Pancreas (tissue), 10 donors: ENCODE measurements at places on chromosomes 4 and X. TPM values are rescaled to one million over a fixed set of nuclear protein-coding genes. Genes with fewer than 3 reads are reported as not detected.
A peak's percentile ranks its signal among the peaks of the same experiment; 100 is the strongest.

- no peak overlapping the region for H3K4me3 ChIP-seq
- DNase-seq = no peak
- no peaks in the 10 kb centered on the region for H3K36me3 ChIP-seq
- H3K4me1 ChIP-seq = peaks cover 9% of the 10 kb centered on the region
- H3K27ac ChIP-seq = no peak overlapping the region
Observed at GRCh38 chr4:1297023-1297395, 7.3 kb downstream of the MAEA start.

- H3K36me3 ChIP-seq = no peaks in the 10 kb centered on the region
- H3K27ac ChIP-seq = no peak overlapping the region
- no peaks in the 10 kb centered on the region for H3K27me3 ChIP-seq
- H3K4me1 ChIP-seq = no peaks in the 10 kb centered on the region
Observed at GRCh38 chr4:163930086-163930485, 435.6 kb downstream of the TMA16 start.

DNA sequence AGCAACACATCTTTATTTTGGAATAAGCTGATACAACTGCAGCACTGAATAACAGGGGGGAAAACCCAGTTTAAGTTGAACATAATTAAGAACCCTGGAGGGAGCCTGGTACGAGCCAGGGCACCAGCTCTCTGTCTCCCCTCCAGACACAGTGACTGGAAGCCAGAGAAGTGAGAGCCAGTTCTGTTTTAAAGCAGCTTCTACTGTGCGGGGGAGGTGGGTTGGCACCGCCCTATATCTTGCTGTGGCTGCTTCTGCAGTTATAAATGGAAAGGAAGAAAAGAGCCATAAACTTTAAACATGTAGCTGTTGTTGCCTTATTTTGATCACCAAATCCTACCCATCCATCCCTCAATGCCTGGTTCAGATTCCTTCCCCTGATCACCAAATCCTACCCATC lies 207.9 kb upstream of the ANXA3 start:
- H3K27ac ChIP-seq = no peak overlapping the region
- H3K4me1 ChIP-seq = no peaks in the 10 kb centered on the region
- no peak overlapping the region for H3K4me3 ChIP-seq
- no peak for DNase-seq

- no peaks in the 10 kb centered on the region for H3K36me3 ChIP-seq
- H3K4me1 ChIP-seq = no peaks in the 10 kb centered on the region
- DNase-seq = no peak
- H3K27me3 ChIP-seq = no peaks in the 10 kb centered on the region
- no peak overlapping the region for H3K4me3 ChIP-seq
- H3K27ac ChIP-seq = no peak overlapping the region
Observed at GRCh38 chrX:5646818-5647217, 581.8 kb downstream of the NLGN4X start.

GRCh38 chrX:66766318-66766717 lies 127.4 kb upstream of the EDA2R start:
- no peaks in the 10 kb centered on the region for H3K4me1 ChIP-seq
- no peak overlapping the region for H3K4me3 ChIP-seq
- H3K27me3 ChIP-seq = no peaks in the 10 kb centered on the region
- H3K27ac ChIP-seq = no peak overlapping the region

DNA sequence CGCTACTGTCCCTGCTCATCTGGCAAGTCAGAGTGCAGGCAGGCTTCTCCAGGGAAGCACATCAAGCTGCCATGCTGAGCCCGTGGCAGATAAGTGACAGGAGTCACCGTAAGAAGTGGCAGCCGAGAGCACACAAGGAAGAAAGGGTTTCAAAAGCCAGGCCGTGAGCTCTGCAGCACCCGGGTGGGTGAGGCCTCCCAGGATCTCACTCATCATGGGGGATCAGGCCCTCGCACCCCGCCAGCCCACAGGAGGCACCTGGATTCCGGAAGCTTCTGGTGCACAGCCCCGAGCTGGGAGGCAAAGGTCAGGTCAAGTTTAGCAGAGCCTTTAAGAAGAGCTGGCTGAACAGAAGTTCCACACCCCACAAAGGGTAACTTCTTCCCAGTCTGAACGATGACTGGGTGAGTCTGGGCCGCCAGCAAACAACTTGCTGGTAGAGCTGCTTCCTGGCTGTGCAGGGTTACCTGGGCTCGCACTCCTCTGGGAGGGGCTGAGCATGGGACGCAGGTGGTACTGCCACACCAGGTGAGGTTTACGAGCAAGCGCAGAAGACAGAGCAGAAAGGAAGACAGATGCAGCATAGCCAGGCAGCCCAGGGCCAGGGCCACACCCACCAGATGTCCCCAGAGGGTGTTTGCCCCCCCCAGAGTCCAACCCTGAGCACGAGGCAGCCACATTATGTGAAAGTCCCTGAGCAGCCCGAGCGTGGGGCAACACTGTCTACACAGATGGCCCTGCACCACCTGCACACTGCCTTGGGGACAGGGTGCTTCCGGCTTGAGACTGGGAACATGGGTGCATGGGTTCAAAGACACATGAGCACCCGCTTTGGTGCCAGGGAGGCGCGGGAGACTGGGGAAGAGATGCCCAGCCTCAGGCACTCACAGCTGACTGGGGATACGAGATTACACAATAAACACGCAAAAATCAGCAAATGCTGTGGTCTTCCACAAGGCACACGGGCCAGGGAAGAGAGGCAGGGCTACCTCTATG lies 7.7 kb downstream of the CCNQ start:
- H3K4me3 ChIP-seq = no peak overlapping the region
- H3K36me3 ChIP-seq = no peaks in the 10 kb centered on the region
- DNase-seq = no peak

DNA sequence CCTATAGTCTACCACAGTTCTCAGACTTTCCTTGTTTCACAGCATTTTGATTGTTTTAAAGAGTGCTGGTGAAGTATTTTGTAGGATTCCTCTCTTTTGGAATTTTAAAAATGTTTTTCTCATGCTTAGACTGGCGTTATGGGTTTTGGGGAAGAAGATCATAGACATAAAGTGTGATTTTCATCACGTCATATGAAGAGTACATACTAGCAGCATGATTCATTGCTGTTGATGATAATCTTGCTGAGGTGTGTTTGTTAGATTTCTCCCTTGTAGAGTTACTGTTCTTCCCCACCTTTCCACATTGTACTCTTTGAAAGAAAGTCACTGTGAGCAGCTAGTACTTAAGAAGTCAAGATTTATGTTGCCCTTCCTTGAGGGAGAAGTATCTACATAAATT lies 396.1 kb upstream of the GNPDA2 start:
- no peaks in the 10 kb centered on the region for H3K27me3 ChIP-seq
- H3K4me3 ChIP-seq = no peak overlapping the region
- H3K27ac ChIP-seq = no peak overlapping the region
- no peaks in the 10 kb centered on the region for H3K36me3 ChIP-seq

- no peak overlapping the region for H3K4me3 ChIP-seq
- no peaks in the 10 kb centered on the region for H3K36me3 ChIP-seq
- H3K27ac ChIP-seq = no peak overlapping the region
- no peaks in the 10 kb centered on the region for H3K27me3 ChIP-seq
- no peak for DNase-seq
- H3K4me1 ChIP-seq = no peaks in the 10 kb centered on the region
Observed at GRCh38 chr4:77097611-77098010, 21.8 kb upstream of the CCNI start.

DNA sequence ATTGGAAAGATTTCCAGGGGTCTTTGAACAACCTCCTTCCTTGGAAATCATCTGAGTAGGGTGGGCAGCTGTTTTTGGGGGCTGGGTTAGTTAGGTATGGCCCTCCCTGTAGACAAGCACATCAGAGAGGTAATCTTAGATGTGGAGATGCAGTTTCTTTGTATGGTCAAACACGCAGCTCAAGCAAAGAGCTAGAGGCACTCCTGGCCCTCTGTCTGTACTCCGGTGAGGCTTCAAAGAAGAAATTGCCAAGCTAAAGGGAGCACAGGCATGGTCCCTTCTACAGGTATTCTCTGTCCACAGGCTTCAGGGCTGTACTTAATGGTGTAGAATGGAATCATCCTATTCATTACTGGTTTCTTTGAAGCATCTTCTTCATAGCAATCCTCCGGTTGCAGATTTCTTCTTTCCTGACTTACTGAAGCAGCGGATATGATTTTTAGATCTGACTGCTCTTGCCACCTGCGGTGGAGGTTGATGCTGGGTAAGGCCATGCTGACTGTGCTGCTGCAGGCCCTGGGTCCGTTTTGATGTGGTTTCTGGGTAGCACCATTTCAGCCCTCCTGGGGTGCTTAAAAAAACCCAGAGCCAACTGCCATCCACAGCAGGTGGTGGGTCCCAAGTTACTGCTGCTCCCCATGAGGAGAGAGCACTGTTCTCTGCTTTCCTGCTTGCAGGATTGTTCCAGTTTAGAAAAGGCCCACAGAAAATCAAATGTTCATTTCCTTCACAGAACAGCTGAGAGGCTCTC lies 318.9 kb upstream of the GATB start:
- H3K27me3 ChIP-seq = no peaks in the 10 kb centered on the region
- H3K4me1 ChIP-seq = no peaks in the 10 kb centered on the region
- DNase-seq = no peak
- H3K27ac ChIP-seq = no peak overlapping the region

- DNase-seq = no peak
- H3K27ac ChIP-seq = no peak overlapping the region
- no peaks in the 10 kb centered on the region for H3K4me1 ChIP-seq
- no peaks in the 10 kb centered on the region for H3K36me3 ChIP-seq
- H3K4me3 ChIP-seq = no peak overlapping the region
- no peaks in the 10 kb centered on the region for H3K27me3 ChIP-seq
Observed at GRCh38 chrX:9349572-9350494, 115.0 kb upstream of the TBL1X start.

DNA sequence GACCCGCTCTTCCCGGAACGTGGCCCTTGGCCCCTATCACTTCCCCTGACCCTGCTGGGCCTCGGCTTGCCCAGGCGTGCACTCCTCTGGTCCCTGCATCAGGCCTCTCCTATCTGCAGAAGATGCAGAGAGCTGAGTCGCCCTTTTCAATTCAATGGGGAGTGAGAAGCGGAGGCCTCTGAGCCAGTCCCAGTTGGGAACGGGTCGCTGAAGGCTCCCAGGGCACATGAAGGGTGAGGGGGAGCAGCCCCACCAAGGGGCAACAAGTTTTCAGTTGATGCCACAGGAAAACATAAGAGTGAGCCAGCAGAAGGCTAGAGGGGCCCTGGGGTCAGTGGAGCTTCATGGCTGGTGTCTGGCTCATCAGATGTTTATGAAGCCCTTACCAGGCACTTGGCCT lies 17.1 kb downstream of the PSAPL1 start:
- H3K27ac ChIP-seq = no peak overlapping the region
- H3K27me3 ChIP-seq = no peaks in the 10 kb centered on the region
- no peaks in the 10 kb centered on the region for H3K4me1 ChIP-seq
- DNase-seq = no peak

DNA sequence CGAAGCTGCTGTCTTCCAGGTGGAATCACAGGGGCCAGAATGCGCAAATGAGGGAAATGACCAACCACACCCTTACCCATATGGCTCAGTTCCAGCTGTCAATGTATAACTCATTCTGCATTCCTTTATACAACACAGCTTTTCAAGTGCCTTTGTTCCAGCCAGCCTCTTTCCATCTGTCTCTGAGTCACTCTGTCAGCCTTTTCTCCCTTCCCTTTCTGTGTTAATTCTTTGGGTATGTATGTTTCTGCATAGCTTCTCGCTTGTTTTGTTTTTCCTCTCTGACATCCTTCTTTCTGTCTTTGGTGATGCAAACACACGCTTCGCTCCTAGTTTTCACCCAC lies 54.5 kb downstream of the RS1 start:
- peak; percentile 22 for DNase-seq
- peak overlapping the region; percentile 70 for H3K27ac ChIP-seq
- H3K36me3 ChIP-seq = no peaks in the 10 kb centered on the region
- no peaks in the 10 kb centered on the region for H3K27me3 ChIP-seq
- no peak overlapping the region for H3K4me3 ChIP-seq

- no peaks in the 10 kb centered on the region for H3K36me3 ChIP-seq
- H3K4me3 ChIP-seq = no peak overlapping the region
- no peak overlapping the region for H3K27ac ChIP-seq
- H3K27me3 ChIP-seq = no peaks in the 10 kb centered on the region
- no peaks in the 10 kb centered on the region for H3K4me1 ChIP-seq
Observed at GRCh38 chr4:167031534-167032156, 202.6 kb downstream of the SPOCK3 start.

GRCh38 chrX:137930533-137930932 lies 364.6 kb downstream of the ZIC3 start:
- no peaks in the 10 kb centered on the region for H3K36me3 ChIP-seq
- no peak overlapping the region for H3K27ac ChIP-seq
- no peak for DNase-seq
- H3K27me3 ChIP-seq = no peaks in the 10 kb centered on the region

DNA sequence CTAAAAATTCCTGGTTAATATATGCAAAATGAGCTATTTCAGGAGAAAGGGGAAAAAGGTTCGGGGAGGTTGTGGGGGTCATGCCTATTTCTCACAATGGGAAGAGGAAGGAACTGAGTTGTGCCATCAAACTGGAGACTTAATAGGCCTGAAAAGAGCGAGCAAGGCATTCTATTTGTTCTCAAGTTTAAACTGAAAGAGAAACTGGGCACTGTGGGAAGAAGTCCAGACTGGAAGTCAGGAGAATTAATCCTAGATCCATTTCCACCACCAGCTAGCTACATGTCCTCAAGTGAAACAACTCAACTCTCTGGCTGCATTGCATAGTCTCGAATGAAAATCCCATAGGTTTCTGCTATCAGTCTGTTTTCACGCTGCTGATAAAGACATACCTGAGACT lies 50.6 kb downstream of the PPARGC1A start:
- no peaks in the 10 kb centered on the region for H3K36me3 ChIP-seq
- no peak overlapping the region for H3K4me3 ChIP-seq
- no peak overlapping the region for H3K27ac ChIP-seq
- H3K4me1 ChIP-seq = no peaks in the 10 kb centered on the region
- no peaks in the 10 kb centered on the region for H3K27me3 ChIP-seq

DNA sequence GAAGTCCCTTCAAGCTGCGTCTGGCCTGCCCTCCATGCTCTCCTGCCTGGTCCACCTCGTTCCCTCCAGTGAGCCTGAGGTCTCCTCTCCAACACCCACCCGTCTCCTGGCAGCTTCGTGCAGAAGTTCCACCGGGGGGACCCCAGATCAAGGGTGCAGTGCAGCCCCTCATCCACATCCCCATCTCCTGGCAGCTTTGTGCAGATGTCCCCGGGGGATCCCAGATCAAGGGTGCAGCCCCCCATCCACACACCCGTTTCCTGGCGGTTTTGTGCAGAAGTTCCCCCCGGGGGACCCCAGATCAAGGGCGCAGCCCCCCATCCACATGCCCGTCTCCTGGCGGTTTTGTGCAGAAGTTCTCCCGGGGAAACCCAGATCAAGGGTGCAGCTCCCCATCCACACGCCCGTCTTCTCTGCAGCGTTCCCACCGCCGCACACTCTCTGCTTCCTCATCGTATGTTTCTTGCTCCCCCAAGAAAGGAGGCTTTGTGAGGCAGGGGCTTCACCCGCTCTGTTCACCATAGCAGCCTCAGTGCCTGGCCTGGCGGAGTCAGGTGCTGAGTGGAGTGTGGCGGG lies 35.7 kb downstream of the PIGG start:
- H3K4me3 ChIP-seq = no peak overlapping the region
- no peak for DNase-seq
- no peaks in the 10 kb centered on the region for H3K36me3 ChIP-seq

- peak; percentile 74 for DNase-seq
- no peak overlapping the region for H3K27ac ChIP-seq
- H3K27me3 ChIP-seq = peaks cover 5% of the 10 kb centered on the region
- H3K4me1 ChIP-seq = peaks cover 7% of the 10 kb centered on the region
- no peaks in the 10 kb centered on the region for H3K36me3 ChIP-seq
Observed at GRCh38 chr4:794900-795725, 30.8 kb downstream of the CPLX1 start.

The TIMM8A gene
- total RNA-seq = 5.8 TPM

The JAKMIP1 gene
- 0.42 TPM for total RNA-seq

The PAGE3 gene
- not detected for total RNA-seq

The NXF3 gene
- total RNA-seq = not detected

The PRPS2 gene
- 39.6 TPM for total RNA-seq

The FAM149A gene
- 21.2 TPM for total RNA-seq

The SLITRK4 gene
- total RNA-seq = 0.47 TPM

The SMPX gene
- not detected for total RNA-seq
